Kasumi-1 (cell line): ENCODE measurements at places on chromosomes 2 and 18.
A peak's percentile ranks its signal among the peaks of the same experiment; 100 is the strongest.

DNA sequence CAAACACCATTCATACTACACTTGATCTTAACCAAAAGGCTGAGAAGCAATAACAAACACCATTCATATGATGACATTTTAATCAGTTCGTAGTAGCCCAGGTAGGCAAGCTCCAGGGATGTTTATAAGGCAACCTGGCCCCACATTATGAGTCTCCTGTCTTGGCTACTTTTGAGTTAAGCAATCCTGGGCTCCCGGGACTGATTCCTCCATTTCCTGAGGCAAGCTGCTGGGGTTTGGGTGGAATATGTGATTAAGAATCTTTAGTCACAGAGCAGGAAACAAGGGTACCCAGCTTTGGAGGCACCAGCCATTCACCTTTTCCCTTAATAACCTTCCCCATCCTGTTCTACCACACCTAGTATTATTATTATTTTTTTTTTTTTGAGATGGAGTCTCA is 24.5 kb upstream of the SPRED2 start:
- DNase-seq = no peak

DNA sequence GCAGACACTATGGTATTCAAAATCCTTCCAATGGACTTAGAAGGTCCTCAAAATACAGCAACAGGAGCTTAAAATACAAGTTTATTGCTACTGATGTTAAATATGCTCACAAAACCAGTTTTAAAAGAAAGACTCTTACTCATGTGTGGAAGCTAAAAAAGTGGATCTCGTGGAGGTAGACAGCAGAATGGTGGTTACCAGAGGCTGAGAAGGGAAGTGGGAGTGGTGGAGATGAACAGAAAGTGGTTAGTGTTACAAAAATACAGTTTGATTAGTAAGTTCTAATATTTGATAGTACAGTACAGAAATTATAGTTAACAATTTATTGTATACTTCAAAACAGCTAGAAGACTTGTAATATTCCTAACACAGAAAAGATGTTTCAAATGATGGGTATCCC is 12.1 kb downstream of the ADAM17 start:
- DNase-seq = peak; percentile 28

DNA sequence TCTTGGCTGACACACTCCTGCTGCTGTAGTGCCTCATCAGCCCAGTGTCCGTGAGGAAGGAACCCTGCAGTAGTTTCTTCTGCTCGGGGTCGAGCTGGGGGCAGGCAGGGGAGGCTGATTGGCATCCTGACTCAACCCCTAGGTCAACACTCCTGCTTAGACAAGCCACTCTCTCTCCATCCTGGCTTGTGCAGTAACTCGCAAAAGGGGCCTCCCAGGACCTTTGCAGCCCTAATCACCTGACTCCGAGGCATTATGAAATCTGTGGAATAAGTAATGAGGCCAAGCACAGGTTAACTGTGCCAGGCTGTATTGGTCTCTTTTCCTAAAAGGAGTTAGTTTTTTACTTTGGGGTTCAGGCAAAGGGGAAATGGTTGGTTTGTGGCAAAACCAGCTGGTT is 92.4 kb upstream of the ACAA2 start:
- DNase-seq = no peak

DNA sequence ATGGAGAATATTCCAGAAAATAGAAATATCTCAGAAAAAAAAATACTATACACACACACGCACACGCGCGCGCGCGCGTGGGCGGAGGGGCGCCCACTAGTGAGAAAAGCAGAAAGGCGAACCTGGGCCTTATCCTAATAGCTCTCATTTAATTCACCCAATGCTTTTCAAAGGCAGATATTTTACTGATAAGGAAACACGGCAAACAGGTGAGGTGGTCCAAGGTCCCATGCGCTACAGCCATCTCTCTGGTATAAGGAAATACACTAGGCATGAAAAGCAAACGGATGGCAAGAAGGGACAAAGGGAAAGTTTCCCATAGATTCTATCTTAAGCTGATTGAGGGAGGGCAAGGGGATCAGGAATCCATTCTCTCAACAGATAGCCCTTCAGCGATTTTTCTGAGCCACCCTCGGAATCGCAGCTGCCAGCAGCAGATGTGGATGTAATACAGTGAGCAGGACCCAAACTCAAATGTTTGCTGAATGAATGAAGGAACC is 136.7 kb downstream of the TMEM247 start:
- peak; percentile 63 for DNase-seq

DNA sequence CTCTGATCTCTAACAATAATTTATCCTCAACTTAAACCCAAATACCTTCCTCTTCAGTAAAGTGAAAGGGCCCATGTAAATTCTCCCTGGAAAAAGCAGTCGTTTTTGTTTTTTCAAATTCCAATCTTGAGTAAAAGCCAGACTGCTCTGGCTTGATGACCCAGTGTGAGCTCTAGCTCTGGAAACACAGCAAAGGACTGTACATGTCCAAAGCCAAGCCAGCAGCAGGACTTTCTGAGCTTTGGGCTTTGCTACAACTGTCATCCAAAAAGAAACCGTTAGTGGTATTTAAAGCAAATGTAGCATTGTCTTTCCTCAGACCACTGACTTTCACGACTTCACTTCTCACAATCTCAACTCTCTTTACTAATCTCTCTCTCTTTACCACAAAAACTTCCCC is 25.4 kb downstream of the SH3YL1 start:
- DNase-seq = no peak

GRCh38 chr2:158560259-158560658 is 103.5 kb downstream of the PKP4 start:
- DNase-seq = no peak

DNA sequence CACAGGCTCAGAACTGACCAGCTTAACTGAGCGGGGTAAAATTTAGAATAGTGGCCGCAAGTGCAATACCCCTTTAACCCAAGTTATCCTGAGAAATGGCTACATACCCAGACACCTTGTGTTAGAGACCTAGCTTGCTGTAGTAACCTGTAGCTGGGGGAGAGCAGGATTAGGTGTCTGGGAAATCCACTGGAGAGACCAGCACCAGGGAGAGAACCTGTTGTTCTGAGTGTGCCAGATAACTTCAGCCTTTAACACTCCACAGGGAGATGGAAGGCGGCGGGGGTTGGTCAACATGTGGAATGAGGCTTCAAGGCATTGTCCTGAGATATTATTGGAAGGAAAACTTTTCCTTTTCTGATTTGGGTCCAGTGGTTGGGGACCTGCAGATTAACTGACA is 356.0 kb downstream of the PTPRM start:
- DNase-seq = no peak

DNA sequence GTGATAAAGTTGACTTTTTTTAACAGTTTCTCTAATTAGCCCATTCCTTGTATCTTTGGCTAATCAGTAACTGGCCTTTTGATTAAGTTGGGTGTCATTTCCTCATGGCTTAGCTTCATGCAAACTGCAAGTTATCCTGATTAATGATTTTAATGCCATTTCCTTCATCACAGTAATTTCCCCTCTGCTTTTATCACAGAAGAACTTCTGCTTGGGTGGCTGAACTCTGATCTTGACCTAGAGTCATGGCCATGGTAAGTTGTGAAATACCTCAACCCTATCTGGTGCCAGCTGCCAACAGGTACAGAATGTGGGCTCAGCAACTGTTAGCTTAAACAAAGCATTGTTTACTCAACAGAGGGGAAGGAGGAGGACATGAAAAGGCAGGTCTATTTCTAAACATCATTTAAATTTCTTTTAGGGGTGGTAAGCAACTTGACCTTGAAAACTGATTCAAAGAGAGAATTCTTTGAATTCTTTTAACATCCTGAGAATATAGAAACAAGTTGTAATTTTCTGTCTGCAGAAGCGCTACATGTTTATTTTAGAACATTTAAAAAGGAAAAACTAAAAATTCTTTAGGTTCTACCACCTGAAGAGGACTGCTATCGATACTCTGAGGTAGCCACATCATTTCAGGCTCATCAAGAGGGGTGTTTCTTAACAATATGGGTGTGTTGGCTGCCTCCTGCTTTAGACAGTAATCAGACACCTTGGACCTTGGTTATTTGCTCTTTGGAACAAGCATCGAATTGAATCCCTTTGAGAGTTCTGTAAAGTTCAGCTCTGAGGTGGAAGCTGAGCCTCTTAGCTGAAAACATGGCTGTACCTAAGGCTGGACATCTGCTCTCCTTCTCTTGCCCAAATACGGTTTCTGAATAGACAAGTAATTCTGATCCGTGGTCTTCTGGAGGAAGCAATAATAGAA is 39.7 kb downstream of the ANXA4 start:
- DNase-seq = no peak

GRCh38 chr2:17223211-17223610 is 295.0 kb downstream of the RAD51AP2 start:
- DNase-seq = no peak

DNA sequence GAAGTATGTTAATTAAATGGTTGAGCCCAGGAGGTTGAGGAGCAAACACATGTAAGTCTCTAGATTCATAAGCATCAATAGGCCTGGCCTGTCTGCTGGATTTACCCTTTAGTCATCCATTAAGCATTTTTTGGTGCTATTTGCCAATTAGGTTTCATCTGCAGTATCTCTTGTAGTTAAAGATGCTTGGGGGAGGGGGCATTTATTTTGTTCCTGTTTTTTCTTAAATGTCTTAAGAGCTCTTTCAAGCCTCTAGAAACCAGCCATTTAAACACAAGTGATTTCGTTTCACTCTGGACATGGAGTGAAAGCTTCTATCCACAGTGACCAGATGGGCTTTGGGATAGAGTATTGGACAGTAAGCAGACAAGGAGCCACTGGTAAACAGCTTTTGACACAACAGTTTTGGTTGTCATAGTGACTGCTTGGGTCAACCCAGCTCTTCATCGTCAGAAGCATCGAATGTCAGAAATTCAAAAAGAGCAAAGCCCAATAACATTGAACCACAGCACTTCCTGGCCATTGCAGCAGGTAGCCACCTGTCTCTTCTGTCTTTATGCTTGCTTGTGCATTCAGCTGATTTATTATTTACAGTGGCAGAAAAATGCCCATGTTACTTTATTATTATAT is 4.9 kb downstream of the QPCT start:
- DNase-seq = no peak

DNA sequence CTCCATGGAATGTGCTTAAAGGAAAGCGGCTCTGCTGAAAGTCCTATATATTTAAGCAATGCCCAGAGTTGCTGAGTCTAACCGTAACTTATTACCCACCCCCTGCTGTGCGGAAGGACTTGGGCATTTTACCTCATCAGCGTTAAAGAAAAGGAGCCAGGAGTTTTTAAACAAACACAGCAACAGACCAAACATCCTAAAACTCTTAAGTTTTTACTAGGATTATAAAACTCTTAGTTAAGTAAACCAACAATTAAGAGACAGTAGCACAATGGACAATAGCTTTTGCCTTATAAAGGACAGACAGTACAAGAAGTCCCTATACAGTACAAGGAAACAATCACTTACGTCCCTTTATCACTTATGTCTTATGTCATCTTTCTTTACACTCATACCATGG is 90.2 kb downstream of the ZNF521 start:
- no peak for DNase-seq

GRCh38 chr2:7599462-7600258 is 682.4 kb downstream of the RNF144A start:
- DNase-seq = no peak

DNA sequence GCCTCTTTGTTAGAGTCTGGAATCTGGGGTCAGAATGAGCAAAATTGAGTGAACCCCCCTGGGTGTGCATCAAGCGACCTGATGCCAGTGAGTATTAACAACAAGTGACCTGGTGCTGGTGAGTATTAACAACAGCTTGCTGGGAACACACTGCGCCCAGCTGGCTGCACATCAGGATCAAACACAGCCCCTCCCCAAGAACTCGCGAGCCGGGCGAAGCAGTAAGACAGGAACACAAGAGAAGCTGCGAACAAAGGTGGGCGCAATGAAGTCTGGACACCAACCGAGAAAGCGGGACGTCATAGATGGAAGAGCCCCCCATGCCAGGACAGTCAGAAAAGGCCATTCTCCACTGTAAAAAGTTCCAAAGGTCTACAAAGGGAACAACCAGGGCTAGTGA is 34.3 kb downstream of the CRACDL start:
- DNase-seq = no peak

- DNase-seq = no peak
Measured at GRCh38 chr2:226079671-226080181, 680.2 kb downstream of the NYAP2 start.

DNA sequence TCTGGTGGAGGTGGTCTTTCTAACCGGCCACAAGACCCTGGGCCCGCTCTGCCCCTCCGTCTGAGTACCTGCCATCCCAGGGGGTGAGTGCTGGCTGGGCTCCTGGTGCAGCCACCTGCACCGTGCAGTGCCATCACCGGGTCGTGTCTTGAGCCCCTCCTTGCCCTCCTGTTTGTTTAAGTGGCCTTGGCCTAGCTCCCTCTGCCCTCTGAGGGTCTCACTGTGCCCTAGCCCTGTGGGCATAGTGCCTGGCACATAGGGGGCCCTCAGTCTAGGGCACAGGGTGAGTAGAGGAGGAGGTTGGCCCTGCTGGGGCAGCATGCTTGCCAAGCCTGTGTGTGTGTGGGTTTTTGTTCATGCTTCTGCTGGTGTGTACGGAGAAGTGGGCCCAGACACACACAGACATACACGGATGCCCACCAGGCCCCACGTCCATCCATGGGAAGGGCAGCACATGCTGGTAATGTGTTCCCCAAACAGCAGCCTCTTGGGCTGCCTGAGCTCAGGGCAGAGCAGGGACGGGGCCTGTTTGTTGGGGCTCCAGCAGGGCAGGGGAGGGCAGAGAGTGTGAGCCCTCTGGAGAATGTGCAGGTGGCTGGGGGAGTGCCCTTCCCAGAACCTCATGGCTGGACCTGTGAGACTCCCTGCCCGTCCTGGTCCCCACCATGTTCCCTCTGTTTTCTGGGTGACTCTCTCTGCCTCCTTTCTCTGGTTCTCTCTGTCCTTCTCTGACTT is 94.6 kb downstream of the GLI2 start:
- DNase-seq = no peak

DNA sequence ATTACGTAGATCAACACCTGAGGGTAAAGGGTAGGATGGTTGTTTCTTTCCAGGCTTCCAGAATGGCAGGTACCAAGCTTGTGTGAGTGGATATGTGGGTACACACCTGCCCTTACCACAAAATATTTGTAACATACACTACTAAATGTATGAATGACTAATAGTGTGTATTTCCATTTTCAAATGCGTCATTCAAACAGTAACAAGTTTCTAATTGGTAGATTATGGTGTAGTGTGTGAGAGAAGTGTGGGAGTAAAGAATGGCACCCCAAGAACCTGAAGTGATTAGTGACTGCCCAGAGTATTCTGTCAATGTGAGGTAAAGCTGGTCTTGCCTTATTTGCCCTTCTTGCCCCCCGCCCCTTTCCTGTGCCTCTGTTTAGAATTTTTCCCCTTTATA is 21.1 kb downstream of the AGPS start:
- DNase-seq = no peak
